ENCODE measurements at places on chromosomes 11 and 22.

DNA sequence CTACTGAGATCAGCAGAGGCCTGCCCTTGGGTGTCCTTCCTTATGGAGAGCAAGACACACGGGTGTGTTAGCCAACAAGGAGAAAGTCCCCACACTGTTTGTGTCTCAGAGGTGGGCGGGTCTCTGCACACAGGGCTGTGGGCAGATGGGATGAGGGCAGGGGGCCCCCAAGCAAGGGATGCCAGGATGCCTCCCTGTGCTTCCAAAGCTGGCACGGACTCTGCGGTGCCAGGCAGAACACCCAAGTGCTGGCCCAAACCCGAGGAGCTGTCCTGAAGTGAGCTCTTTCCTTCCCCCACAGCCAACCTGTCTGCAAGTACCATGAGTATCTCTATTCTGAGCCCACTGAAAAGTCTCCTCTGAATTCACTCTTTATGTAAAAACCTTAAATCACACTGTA is 273.3 kb downstream of the CTTN start:
- no peak for DNase-seq

GRCh38 chr22:24431309-24432034 is 4.1 kb downstream of the ADORA2A start:
- DNase-seq = peak; percentile 49

GRCh38 chr11:22234743-22235142 is 41.9 kb downstream of the ANO5 start:
- DNase-seq = no peak

- DNase-seq = no peak
These were observed 8.1 kb upstream of the KRTAP5-10 start for GRCh38 chr11:71557257-71557656.

DNA sequence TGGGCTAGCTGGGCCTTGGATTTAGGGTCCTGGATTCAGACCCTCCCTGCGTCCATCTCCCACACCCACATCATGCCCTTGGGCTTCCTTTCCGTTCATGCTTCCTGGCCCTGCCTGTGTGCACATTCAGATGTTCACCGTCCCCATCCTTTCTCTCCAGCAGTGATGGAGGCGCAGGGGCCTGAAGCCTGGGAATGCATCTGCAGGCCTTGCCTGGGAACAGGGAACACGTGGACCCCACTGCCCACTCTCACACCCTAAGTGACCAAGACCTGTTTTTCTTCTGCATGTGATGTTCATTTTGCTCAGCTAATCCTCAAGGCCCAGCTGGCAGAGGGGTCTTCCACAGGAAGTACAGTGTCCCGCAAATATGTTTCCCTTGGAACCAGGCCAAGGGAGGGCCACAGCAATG is 91.6 kb upstream of the PARVA start:
- DNase-seq = no peak

DNA sequence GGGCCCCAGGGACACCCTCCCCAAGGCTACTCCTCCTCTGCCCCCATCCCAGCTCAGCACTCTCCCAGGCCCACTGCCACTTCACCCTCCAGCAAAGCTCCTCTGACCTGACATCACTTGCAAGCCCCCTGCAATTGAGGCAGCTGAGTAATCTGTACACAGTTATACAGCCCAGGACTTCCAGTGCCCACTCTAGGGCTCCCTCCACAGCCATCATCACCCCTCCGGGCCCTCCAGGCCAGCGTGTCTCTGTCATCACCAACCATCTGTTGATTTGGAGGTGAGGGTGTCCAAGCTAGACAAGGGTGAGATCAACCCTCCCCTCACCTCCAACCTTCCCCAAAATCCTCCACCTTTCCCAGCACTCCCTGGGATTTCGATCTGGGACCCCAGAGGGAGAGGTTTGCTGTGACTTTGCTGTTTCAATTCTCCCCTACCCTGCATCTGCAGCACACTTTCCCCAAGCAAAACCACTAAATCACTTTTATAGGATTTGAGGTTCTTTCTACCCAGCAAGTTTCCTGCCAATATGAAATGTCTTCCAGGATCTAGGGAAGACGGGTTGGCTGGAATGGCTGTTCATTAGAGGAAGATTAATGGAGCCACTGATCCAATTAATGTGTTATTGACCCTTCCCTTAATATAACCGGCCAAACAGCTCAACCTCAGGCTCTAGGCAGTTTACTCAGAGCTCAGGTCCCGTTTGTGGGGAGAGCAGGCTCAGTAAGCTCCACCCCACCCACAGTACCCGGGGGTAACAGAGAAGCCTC is 92.9 kb downstream of the CHST1 start:
- DNase-seq = no peak

- no peak for DNase-seq
These were observed 5.2 kb upstream of the ZDHHC13 start for GRCh38 chr11:19111809-19112208.

GRCh38 chr22:36761553-36762240 is 14.2 kb downstream of the IFT27 start:
- peak; percentile 19 for DNase-seq

DNA sequence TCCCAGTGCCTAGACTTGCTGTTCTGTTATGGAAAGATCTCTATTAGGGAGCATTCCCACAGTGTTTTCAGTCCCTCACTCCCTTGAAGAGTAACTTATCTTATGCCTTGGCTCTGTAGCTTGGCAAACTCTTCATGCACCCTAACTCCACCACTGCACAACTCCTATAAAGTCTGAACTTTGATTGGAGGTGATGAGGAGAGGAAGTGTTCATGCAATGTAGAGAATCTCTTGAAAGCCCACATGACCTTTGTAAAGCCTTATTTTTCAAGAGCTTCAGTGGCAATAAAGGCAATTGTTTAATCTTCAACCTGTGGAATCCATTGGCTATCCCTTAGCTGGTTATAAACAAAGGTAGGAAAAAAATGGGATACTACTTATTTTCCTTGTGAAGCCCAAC is 176.2 kb downstream of the ETS1 start:
- DNase-seq = no peak

- no peak for DNase-seq
These were observed 20.6 kb downstream of the BCO2 start for GRCh38 chr11:112195951-112196351.

GRCh38 chr11:117837070-117837776 is 12.7 kb upstream of the FXYD2 start:
- peak; percentile 43 for DNase-seq

- DNase-seq = no peak
These were observed 13.5 kb downstream of the MOGAT2 start for GRCh38 chr11:75731095-75731494.

DNA sequence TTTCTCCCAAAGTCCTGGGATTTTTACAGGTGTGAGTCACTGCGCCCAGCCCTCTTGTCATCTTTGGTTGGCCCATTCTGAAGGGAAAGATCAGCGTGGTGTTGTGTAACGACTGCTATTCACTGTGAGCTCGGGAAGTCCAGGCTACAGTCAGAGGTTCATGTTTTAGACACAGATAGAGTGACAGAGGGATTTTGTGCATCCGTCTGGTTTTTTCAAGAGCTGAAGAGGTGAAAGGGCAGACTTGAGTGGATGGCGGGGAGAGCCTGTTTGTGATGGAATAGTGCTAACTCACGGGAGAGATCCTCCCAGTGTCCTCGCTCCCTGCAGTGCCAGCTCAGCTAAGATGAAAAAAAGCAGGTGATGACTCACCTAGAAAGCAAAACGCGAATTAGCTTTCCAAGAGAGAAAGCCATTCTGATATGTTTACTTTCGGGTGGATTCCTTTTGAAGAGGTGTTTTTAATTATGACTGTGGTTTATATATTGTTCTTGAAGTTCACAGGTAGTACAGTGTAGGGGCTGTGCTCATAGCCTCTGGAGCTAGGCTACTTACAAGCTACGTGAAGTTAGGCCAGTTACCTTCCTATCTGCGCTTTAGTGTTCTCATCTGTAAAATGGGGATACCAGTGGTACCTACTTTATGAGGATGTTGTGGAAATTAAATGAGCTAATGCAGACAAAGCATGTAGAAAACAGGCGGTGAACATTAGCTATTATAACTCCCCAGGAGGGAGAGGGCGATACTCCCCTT is 67.2 kb downstream of the C11orf91 start:
- no peak for DNase-seq

DNA sequence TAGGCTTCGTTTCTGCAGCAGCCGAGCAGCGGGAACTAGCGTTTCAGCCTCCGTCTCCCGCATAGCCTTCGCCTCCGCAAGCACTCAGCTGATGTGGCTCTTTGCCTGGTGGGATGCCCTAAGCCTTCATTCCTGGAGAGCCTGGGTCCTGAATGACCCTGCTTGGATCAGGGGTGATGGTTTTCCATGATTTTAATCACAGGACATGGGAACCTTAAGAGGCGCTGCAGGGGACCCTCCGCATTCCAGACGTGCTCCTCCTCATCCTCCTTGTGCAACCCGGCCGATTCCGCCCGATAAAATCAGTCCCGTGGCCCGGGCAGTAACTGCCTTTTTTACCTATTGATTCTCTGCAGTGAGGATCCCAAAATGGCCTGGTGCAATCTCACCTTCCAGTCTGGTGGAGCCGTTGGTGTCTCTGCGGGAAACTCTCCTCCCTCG is 8.2 kb downstream of the C11orf21 start:
- DNase-seq = peak; percentile 41

- no peak for DNase-seq
These were observed 52.8 kb downstream of the SERGEF start for GRCh38 chr11:17960091-17960490.

DNA sequence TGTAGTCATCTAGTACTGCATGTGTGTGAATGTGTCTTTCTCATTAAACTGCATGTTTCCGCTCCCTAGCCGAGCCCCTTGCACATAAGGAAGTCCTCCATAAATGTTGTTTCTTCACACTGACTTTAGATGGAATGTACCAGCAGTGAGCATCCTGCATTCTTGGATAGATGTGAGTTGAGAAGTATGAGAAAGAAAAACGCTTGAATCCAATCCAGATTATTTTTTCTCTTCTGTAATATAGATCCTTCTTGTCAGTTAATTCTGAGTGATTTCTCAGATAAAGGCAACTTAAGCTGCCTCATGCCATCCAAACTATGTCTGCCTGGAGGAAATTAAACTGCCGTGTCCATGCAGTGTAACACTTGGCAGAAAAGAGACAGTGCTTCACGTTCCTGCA is 268.1 kb upstream of the ISX start:
- no peak for DNase-seq

- no peak for DNase-seq
These were observed 28.5 kb upstream of the ALKBH3 start for GRCh38 chr11:43852057-43852636.

GRCh38 chr11:57779276-57779675 is 17.7 kb downstream of the CTNND1 start:
- no peak for DNase-seq

DNA sequence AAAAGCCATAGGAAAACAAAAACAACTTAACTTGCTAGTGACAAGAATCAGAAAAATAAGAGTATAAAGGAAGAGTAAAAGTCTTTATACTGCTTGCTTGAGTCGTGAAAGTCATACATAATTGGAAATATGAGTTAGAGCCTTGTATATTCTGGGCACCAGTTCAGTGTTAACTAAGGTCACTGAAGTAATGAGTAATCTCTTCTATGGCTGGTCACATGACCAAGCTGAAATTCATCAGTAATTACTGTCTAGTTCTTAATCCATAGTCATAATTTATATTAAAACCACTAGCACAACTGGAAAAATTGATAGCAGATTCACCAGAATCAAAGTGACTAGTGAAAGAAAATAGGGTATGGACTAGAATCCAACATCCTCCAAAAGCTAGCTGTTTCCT is 84.4 kb upstream of the SLC5A12 start:
- DNase-seq = no peak

- no peak for DNase-seq
These were observed 23.8 kb downstream of the KCNJ1 start for GRCh38 chr11:128843198-128843785.

DNA sequence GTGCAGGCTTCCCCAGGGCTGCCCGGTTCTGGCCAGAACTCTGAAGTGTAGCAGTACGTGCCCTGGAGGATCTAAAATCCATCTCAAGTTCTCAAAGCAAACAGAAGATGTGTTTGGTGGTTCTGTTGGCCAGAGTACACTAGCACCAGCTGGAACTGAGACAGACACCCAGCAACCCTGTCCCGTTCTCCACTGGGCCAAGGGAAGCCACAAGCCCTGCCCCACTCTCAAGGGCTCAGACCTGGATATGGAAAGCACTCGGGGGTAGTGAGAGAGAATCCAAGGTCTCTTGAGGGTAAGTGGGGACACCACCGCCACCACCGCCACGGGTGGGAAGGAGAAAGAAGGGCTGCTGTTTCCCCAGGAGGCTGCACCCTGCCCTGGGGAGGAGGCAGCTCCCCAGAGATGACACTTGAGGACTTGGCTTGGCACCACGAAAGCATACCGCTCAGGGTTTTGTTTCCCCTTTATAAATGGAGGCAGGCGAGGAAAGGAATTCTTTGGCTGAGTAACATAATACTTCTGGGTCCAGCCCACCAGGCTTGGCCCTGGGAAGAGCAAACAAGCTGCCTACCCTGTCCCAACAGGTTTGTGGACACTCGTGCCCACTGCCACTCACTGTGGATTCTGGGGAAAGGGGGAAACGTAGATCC is 56.1 kb upstream of the POU2AF1 start:
- no peak for DNase-seq

DNA sequence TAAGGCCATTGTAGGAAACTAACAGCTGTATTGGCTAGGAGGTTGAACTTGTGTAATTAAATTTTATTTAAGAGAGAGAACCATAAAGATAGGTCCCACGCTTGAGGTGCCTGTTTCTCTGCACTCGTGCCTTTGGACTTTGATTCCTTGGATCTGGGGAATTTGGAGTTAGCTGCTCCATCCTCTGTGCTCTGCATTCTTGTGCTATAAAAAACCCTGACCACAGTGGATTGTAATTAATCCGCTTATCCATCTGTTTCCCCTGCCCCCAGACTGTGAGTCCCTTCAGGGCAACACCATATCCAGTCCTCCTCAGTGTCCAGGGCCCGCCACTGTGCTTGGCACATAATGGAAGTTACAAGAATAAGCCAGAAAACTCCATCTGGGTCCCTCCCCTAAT is 169.8 kb downstream of the SPON1 start:
- no peak for DNase-seq

DNA sequence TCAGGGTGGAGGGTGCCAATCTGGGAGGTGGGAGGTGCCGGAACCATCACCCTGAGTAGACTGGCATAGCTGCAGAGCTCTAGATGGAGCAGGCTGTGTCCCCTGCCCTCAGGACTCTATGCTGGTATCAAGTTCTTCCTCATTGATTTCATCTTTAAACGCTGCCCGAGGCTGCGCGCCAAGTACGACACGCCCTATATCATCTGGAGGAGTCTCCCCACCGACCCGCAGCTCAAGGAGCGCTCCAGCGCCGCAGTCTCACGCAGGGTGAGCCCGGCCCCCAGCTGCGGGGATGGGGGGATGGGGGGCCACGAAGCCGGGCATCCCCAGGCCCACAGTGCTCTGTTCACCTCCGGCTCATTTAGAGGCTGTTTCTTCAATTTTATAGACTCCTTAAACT is 52.5 kb downstream of the GRAMD4 start:
- DNase-seq = no peak

DNA sequence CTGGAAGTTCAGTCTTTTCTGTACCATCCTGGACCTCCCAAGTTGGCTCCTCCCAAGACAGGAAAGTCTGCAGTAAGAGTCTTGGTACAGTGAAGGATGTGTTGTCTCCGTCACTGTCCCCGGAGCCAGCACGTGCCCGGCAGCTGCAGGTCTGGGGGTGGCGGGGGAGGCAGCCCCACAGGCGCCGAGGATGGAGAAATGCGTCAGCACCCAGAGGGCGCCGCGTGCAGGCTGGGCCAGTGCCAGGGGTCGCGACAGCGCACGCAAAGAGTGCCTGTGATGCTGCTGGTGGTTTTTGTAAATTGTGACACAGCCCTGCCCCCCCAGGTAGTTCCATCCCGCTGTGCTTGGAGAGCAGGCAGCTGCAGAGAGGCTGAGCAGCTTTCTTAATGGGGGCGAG is 1200.5 kb downstream of the BRD1 start:
- no peak for DNase-seq

- peak; percentile 58 for DNase-seq
These were observed 940 bp upstream of the C11orf91 start for GRCh38 chr11:33701302-33702230.

Measured in sciatic nerve (tissue), 2 donors.